ENCODE measurements at places on chromosomes 1 and 21. TPM values are rescaled to one million over a fixed set of nuclear protein-coding genes. Genes with fewer than 3 reads are reported as not detected.

Gene APP
- 700 TPM for total RNA-seq

Gene TEDDM1
- total RNA-seq: not detected

Gene PGD
- 124 TPM for total RNA-seq

Gene KCNE2
- 0.23 TPM for total RNA-seq

Gene METTL18
- total RNA-seq: 11.5 TPM

Gene FAF1
- 61.1 TPM for total RNA-seq

Gene C1orf115
- 9.7 TPM for total RNA-seq

Gene CDC73
- 42.2 TPM for total RNA-seq

Gene FAM229A
- total RNA-seq: 2.3 TPM

Gene MFAP2
- total RNA-seq: 7.4 TPM

Gene KRTAP12-2
- not detected for total RNA-seq

Gene CLCA4
- total RNA-seq: not detected

Gene KLHDC8A
- total RNA-seq: 28.8 TPM

Gene FAM20B
- 58.8 TPM for total RNA-seq

Gene AGMAT
- total RNA-seq: 2.3 TPM

Measured in diencephalon (tissue), 1 donor.